ENCODE measurements at places on chromosomes 7 and 10. TPM values are rescaled to one million over a fixed set of nuclear protein-coding genes. Genes with fewer than 3 reads are reported as not detected.

- H3K36me3 ChIP-seq, result peaks cover 4% of the 10 kb centered on the region
- no peak for DNase-seq
- H3K4me3 ChIP-seq, result peak overlapping the region; percentile 99
Observed at GRCh38 chr7:42930889-42931288, 1.1 kb downstream of the PSMA2 start.

DNA sequence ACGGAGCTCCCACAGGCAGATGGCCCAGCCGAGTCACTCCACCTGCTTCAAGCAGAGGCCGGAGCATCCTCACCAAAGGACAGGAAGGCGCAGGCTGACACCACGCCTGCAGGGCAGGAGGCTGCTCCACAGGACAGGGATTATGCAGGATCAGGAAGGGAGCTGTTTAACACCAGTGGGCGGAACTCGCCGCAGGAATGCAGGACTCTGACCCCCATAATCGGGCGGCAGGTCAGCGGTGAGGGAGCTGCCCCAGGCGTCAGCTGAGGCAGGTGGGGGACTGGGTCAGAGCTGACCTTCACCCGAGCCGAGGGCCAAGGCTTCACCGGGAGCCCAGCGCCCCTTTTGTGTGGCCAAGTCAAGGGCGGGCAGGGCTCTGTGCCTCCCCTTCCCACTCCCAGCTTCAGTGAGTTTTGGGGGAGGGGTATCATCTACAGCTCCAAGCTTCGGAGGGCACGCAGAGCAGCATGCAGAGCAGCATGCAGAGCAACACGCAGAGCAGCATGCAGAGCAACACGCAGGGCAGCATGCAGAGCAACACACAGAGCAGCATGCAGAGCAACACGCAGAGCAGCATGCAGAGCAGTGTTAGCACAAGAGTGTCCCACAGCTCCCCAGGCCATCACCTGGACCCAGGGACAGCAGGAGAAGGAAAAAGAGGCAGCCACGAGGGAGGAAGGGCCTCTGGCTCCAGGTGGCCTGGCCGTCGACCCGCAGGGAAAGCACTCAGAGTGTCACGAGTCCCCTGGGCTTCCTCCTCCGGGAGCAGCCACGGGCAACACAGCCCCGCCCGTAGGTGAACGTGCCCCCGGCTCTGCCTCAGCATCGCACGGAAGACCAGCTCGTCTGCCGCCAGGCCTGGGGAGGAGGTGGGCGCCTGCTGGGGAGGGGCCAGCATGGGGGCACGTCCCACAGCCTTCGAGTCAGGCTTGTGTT is 151.7 kb upstream of the PPP2R2D start:
- no peak for DNase-seq
- H3K4me3 ChIP-seq, result peak overlapping the region; percentile 13
- no peaks in the 10 kb centered on the region for H3K36me3 ChIP-seq
- H3K4me1 ChIP-seq, result peaks cover 33% of the 10 kb centered on the region
- H3K27ac ChIP-seq, result peak overlapping the region; percentile 58

DNA sequence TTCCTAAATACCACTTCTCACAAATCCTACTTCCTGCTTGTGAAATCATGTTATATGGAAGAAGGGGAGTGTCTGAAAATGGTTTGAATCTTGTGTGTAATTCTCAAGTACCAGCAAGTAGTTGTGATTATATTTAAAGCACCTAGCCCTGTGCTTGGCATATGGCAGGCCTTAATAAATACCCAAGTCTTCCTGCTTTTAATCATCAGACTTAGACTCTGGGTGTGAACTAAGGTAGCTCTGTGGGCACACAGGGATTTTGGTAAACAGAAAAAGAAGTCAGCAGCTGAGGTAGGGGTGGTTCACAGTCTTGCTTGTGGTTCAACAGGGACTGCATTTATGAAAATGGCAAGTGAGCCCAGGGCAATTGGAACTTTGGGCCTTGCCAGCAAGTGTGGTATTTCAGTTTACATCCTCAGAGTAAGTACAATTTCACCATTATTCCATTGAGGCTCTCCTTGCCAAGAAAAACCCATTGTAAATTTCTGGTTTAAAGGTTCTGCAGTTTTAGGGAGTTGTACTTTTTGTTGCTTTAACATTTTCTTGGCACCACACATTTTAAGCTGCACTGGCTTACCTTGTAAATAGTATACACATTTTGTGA is 215.5 kb downstream of the AUTS2 start:
- no peak for DNase-seq
- no peak overlapping the region for H3K4me3 ChIP-seq
- H3K36me3 ChIP-seq, result no peaks in the 10 kb centered on the region
- H3K27me3 ChIP-seq, result no peaks in the 10 kb centered on the region

KCNMA1 gene
- 27.9 TPM for total RNA-seq

SCART1 gene
- 1.4 TPM for total RNA-seq

- H3K27ac ChIP-seq, result no peak overlapping the region
- DNase-seq, result no peak
- H3K27me3 ChIP-seq, result no peaks in the 10 kb centered on the region
- no peak overlapping the region for H3K4me3 ChIP-seq
Observed at GRCh38 chr7:116241291-116241690, 31.0 kb downstream of the TES start.

DNA sequence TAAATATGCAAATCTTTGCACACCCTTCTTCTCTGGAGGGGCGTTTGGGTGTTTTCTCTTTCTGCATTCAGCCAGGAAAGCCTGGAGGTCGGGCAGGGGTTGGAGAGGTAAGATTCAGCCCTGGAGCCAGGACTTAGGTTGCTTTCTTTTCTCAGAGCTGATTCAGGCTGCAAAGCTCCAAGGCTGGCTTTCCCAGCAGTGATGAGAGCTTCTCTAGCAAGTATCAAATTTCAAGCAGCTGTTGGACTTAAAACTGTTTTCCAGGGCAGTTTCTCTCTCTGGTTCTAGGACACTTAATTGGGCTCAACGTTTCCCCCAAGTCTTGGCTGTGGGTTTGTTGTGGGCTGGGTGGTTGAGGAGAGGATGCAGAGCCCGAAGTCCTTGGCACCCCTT is 608 bp downstream of the AKR1B10 start:
- no peak overlapping the region for H3K27ac ChIP-seq
- no peak overlapping the region for H3K4me3 ChIP-seq
- no peak for DNase-seq
- no peaks in the 10 kb centered on the region for H3K27me3 ChIP-seq
- H3K36me3 ChIP-seq, result no peaks in the 10 kb centered on the region

LDB1 gene
- 115 TPM for total RNA-seq

- no peaks in the 10 kb centered on the region for H3K27me3 ChIP-seq
- H3K36me3 ChIP-seq, result no peaks in the 10 kb centered on the region
- H3K4me1 ChIP-seq, result no peaks in the 10 kb centered on the region
- no peak overlapping the region for H3K4me3 ChIP-seq
- no peak for DNase-seq
Observed at GRCh38 chr7:35336444-35336843, 82.5 kb upstream of the TBX20 start.

- no peaks in the 10 kb centered on the region for H3K4me1 ChIP-seq
- H3K27me3 ChIP-seq, result no peaks in the 10 kb centered on the region
- H3K36me3 ChIP-seq, result no peaks in the 10 kb centered on the region
- H3K27ac ChIP-seq, result no peak overlapping the region
- DNase-seq, result no peak
Observed at GRCh38 chr10:83886871-83887270, 252.4 kb upstream of the GHITM start.

CPA4 gene
- total RNA-seq, result 17.4 TPM

TCF7L2 gene
- 25.1 TPM for total RNA-seq

DNA sequence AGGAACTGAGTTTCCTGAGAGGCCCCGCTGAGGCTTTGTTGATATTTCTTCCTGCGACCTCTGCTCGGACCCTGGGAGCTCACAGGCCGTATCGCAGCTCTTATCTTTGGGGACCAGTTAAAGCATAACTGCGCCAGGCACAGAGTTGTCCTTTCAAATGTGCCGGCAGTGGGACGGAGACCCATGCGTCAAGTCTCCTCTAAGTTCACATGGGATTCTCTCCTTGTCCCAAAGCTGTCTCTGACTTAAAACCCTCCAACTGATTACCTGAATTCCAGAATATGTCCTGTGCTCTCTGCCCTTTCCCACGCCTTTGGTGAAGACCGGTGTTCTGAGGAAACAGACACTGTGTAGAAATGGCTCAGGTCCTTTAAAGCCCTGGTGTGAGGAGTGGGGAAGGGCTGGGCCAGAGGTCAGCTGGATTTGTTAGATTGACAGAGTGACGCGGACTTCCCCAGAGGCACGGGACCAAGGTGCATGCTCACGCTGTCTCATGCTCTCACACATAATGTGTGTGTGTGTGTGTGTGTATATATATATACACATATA is 169.8 kb downstream of the EGFR start:
- peak overlapping the region; percentile 86 for H3K27ac ChIP-seq
- H3K36me3 ChIP-seq, result peaks cover 18% of the 10 kb centered on the region
- peaks cover 25% of the 10 kb centered on the region for H3K4me1 ChIP-seq
- H3K4me3 ChIP-seq, result peak overlapping the region; percentile 66

Measured in type B pancreatic cell (in vitro differentiated cells).